EH (cell line): ENCODE measurements at places on chromosomes 6 and 20.
A peak's percentile ranks its signal among the peaks of the same experiment; 100 is the strongest.

- DNase-seq: no peak
These were observed 23.9 kb upstream of the ASXL1 start for GRCh38 chr20:32333988-32334885.

GRCh38 chr6:90820436-90820835 is 233.6 kb upstream of the MAP3K7 start:
- no peak for DNase-seq

GRCh38 chr6:87291883-87292282 is 30.5 kb upstream of the SMIM8 start:
- no peak for DNase-seq

GRCh38 chr6:35677456-35677855 is 11.3 kb downstream of the FKBP5 start:
- DNase-seq: no peak

- peak; percentile 54 for DNase-seq
These were observed 39.4 kb downstream of the TRAF3IP2 start for GRCh38 chr6:111566222-111566734.

GRCh38 chr20:9927224-9927623 is 88.3 kb upstream of the PAK5 start:
- DNase-seq: no peak

- no peak for DNase-seq
These were observed 78.1 kb downstream of the LRFN2 start for GRCh38 chr6:40509086-40509485.
